ENCODE measurements at places on chromosomes 4 and X.

DNA sequence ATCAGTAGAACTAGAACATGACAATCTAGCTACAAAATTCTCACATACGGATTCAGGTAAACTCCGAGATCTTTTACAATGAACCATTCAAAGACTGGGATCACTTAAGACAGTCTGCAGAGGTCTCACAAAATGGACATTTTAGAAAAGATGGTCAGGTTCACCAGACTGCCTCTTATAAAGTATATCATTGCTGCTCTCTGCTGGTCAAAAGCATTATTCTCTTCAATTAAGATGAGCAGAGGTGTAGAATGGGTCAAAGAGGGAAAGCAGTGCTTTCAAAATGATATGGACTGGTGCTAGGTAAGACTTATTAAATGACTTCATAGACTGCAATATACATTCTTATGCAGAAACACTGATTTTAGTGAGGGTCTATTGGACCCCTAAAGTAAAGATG is 434.7 kb downstream of the PACRGL start:
- ATAC-seq = no peak

GRCh38 chrX:12898073-12898472 is 8.3 kb upstream of the TLR8 start:
- ATAC-seq = no peak

GRCh38 chr4:104421566-104421965 is 73.1 kb downstream of the CXXC4 start:
- ATAC-seq = no peak

- ATAC-seq = no peak
Observed at GRCh38 chr4:152187693-152188092, 348.2 kb downstream of the FBXW7 start.

DNA sequence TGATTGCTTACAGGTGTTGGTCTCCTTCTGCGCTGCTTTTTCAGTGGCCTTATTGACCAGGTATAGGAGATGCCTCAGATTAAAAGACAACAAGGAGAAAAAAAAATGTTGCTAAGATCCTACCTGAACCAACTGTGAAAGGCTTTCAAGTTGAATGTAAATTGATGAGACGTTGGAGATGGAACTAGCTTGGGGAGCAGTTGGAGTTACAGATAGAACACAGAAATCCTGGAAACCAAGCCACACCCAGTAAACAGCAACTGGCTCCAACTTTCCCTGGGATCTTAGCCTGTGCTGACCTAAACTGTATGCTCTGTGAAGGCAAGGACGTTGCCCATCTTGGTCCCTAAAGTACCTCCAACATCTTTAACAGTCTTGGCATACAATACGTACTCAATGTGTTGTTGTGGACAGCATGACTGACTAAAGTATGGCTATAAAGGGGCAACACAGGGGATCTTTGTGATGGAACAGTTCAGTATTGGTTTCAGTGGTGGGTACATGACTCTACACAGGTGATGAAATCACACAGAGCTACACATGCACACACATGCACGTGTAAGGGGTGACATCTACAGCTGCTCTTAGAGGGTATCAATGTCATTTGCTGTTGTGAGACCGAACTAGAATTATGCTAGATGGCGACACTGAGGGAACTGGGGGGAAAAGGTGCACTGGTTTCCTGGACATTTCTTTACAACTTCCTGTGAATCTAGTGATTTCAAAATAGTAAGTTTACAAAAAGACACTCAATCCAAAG is 22.3 kb downstream of the GAB3 start:
- ATAC-seq = peak; percentile 41

DNA sequence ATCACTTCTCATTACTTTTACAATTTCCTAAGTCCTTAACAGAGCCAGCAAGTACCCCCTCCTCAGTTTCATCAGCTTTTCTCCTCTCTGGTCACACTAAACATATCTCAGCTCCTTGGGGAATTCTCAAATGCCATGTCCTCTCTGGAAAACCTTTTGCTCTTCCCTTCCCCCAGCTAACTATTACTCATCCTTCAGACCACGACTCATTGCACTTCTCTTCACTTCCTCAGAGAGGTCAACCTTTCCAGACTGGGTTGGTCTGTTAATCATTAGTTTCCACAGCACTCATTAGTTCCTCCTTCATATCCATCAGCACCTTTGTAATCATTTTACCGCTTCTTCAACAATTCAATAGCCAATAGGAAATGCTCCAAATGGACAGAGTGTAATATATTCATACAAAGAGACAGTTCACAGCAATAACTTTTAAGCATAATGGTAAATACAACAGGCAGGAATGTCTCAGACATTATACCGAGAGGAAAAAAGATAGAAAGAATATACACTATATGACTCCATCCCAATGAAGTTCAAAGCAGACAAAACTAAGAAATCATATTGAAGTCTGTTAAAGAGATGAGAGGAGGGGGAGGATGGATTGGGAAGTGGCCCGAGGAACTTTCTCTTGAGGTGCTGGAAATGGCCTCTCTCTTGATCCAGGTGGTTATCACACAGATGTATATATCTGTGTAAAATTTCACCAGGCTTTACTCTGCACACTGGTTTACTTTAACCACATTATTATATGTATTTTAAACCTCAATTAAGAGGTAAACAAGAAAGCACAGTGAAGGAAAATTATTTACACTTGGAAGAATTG is 39.6 kb downstream of the DDX60L start:
- no peak for ATAC-seq

DNA sequence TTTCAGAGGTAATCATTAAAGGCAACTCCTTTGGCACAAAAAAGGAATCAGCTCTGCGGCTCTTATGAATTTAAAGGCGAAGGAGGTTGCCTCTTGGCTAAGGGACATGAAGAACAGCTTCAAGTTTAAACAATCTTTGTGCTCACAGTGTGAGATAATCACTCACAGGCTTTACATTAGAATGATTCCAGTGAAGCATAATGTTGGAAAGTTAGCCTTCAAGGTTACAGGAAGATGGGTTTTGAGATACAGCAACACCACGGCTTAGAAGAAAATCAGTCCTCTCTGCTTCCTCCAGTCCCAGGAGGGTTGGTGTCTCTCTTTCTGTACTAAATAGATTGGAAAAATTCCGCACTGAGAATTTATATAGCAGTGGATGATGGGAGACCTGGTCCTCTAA is 11.6 kb upstream of the SCD5 start:
- ATAC-seq = no peak

- ATAC-seq = no peak
Observed at GRCh38 chr4:168908851-168909273, 101.2 kb downstream of the CBR4 start.

GRCh38 chrX:107574711-107575110 is 53.6 kb upstream of the PRPS1 start:
- no peak for ATAC-seq

DNA sequence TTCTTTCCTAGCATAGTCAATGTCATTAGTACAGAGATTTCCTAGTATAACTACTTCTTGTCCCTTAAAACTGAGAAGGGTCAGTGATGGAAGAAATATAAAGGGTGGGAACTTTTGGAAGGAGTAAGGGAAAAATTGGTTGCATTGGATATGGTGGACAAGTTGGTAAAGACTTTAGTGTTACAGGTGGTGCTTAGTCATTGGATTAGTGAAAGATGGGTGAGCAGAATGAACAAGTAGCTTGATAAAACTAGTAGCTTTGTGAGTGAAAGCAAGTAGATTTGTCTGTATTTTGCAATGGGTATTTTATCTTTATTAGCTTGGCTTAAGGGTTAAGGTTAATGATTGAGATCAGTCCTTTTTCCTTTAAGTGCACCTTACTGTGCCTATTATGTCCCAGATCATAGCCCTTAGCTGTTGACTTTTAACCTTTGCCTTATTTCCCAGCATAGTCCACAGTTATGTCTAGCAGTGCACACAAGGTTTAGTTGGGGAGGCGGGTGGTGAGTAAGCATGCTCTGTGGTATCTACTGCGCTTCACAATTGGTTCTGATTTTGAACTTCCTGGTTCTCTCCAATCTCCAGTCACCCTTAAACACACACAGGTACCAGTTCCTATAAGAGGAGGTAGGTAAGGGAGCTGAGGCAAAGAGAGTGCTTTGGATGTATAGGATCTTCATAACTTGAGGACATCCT is 9.5 kb downstream of the WDR44 start:
- peak; percentile 60 for ATAC-seq

GRCh38 chr4:157023941-157024340 is 52.0 kb upstream of the GLRB start:
- ATAC-seq = no peak

- ATAC-seq = peak; percentile 10
Observed at GRCh38 chr4:185283723-185284122, 74.3 kb downstream of the SNX25 start.

GRCh38 chr4:81255524-81255923 is 40.5 kb upstream of the PRKG2 start:
- no peak for ATAC-seq

- ATAC-seq = no peak
Observed at GRCh38 chr4:38243388-38244053, 283.3 kb downstream of the PTTG2 start.

DNA sequence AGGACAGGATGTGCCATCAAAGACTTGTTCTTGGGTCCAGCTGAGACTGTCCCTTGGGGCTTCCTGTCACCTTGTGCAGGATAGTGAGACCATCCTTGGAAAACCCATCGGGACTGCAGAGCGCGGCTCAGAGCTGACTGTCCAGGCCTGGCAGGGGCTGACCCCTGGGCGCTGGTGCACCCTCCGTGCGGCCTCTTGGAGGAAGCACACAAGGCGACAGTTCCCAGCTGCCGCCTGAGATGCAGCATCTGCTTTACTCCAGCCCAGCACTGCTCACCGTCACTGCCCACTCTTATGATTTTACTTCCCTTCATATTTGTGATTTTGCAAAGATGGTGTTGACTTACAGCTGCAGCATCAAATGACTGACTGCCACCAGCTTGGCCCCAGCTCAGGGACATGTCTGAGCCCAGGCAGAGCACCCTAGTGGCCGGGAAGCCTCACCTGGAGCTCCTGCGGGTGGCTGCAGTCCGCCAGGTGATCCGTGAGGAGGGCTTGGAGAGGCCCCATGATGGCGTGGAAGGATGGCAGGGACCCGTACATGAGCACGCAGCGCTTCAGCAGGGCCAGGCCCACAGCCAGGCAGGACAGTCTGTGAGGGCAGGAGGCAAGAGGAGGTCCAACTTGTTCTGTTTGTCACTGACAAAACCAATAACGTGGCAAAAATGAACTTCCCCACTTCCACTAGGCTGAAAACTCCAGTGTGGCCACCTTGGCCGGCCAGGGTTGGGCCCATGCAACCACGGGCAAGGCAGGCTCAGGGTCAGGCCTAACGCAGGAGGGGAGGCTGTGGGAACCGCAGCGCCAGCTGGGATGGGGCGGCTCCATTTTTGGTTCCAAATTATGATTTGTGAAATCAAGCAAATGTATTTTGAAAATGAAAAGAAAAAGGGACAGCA is 21.8 kb downstream of the NOP14 start:
- no peak for ATAC-seq

- ATAC-seq = no peak
Observed at GRCh38 chr4:110682311-110682710, 59.4 kb upstream of the PITX2 start.

DNA sequence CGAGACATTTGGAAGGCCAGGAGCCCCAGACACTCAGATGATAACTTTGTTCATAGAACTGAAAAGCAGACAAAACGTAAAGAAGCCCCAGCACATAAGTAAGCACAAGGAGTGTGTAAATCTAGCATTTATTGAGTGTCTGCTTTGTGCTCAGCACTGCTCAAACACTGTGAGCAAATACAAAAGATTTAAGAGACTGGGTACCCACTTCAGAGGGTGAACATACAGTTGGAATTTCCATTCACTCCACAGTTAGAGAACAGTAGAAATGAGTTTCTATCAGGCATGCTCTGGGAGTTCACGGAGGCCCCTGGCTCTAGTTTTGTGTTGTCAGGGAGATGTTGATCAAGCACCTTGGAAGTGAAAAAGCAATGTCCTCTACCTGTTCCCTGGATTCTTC is 39.8 kb downstream of the ACE2 start:
- no peak for ATAC-seq

- no peak for ATAC-seq
Observed at GRCh38 chrX:3351276-3351675, 4.8 kb upstream of the MXRA5 start.

Measured in activated CD4-positive, CD25-positive, alpha-beta regulatory T cell treated with anti-CD3 and anti-CD28 coated beads, Interleukin-2, amount 50 U/mL, for 24 hours (primary cell).